ENCODE measurements at places on chromosomes 6 and 20. TPM values are rescaled to one million over a fixed set of nuclear protein-coding genes. Genes with fewer than 3 reads are reported as not detected.

- no peak for DNase-seq
Measured at GRCh38 chr6:30970946-30971345, 12.6 kb upstream of the MUC21 start.

GRCh38 chr20:25532971-25533391 lies 52.4 kb downstream of the NINL start:
- DNase-seq, result no peak

- DNase-seq, result no peak
Measured at GRCh38 chr6:157867155-157867559, 44.1 kb downstream of the SNX9 start.

GRCh38 chr6:3379482-3380060 lies 77.3 kb downstream of the SLC22A23 start:
- DNase-seq, result no peak

DNA sequence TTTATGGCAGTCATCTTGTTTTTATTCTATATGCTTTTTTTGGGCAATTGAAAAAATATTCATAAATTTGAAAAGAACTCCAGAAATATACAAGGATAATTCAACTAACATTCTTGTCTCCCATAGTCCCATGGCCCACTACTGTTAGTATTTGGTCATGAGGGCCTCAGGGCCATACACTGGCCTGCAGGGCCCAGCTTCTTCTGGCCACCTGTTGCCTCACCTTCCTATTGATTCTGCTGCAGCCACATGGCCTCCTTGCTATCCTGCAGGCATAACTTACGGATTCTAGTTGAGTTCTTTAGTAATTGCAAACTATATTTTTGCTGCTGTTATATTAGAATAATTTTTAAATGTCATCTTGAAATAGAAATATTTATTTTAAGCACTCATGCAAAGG lies 72.6 kb downstream of the SCAND1 start:
- no peak for DNase-seq

DNA sequence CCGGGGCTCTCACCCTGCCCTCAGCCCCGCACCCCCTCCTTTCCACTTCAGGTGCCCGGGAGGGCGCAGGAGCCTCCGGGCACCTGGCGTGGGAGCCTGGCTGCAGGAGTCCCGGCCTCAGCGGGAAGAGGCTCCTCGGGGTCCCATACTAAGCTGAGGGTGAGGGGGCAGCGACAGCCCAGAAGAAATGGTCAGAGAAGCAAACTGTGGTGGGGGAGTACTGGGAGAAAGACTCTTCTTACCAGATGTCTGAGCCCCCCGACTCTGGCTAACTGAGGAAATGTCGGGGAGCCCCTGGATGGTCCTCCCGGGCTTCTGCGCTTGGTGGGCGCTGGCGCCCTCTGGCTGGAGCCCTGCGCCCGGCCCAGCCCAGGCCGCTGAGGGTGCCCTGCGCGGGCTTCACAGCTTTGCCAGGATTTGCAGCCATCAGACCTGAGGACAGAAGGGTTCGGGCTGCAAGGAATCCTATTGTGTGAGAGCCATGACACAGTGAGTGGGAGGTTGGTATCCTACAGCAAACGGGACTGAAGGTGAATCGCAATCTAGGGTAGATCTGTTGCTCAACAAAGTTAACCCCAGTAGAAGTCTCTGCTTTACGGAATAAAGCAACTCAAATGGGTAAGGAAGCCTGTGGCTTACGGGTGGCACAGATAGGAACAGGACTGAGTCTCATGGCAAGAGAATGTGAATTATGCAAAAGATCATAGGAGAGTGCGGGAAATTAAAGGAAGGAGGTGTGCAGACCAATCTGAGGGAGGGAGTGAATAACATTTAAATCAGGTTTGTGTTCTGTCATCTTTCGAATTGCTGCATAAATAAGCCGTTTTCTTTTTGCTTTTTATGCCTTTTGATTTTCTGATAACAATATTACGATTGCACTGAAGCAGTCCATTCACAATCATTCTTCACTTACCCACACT lies 639 bp upstream of the RCAN2 start:
- DNase-seq, result peak; percentile 50

- no peak for DNase-seq
Measured at GRCh38 chr20:38094373-38094891, 60.9 kb downstream of the RPRD1B start.

DNA sequence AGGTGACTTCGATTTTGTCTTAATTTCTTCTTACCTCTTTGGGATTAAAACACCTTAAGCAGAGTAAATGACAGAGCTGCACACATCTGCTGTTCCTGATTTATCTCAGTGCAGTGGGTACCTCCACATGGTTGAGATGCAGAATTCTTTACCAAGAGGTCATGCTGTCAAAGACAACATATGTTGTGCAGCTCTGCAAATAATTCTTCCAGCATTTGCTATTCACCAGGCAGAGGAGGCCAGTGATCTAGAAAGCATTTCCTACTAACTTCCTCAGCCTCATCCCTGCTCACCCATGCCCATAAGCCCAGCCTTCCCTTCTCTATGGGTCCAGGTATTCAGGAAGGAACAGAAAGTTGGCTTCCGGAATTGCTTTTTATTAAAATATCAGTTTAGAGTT lies 109.3 kb downstream of the THBS2 start:
- no peak for DNase-seq

DNA sequence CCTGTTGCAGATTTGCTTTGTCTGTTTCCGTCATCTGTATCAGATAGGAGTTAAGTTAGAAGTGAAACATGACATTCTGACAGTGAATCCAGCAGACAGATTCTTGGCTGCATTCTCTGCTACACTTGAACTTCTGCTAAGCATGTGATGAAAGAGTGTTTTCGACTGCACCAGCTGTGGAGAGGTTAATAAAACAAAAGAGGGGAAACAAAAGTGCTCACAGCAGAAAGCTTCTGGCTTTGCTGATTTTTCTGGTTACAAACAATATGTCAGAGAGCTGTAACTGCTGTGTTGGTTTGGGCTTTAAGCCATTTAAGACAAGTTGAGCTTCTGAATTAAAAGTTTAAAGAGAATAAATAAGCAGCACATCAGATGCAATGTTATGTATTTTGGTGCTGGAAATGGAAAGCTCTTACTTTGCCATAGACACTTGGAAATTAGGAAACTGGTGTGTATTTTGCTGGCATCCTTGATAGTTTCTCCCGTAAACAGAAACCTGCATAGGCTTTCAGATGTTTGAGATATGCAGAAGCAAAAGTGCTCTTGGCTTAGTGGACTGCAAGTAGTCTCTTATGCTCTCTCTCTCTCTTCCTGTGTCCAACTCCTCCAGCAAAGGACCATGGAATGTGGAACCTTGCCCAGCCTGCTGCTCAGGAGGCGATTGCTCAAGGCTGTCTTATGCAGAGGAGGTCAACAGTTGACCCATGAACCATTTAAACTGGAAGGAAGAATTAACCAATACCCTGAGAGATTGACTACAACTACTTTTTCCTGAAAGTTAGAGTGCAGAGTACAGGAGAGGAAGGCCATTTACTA lies 104.9 kb downstream of the RPS12 start:
- DNase-seq, result no peak

DNA sequence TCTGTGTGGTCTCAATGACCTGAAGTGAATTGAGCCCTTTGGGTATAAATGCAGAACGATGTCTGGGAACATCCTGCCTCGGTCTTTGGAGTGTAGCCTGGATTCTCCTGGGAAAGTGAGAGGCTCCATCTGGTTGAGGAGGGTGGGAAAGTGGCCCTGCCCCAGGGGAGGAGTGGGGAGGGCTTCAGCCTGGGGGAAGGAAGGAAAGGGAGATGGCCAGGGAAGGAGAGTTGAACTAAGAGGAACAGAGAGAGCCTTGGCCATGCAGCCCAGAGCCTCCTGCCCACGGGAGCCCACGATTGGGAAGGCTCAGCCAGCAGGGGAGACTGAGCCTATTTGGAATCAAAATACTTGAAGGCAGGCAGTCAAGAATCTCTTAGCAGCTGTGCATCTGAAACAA lies 2.3 kb upstream of the EPB41L1 start:
- DNase-seq, result no peak

- DNase-seq, result no peak
Measured at GRCh38 chr6:43275801-43276576, 22.1 kb upstream of the SLC22A7 start.

- peak; percentile 55 for DNase-seq
Measured at GRCh38 chr6:107129370-107129925, 14.1 kb upstream of the BEND3 start.

GRCh38 chr6:62367601-62368000 lies 81.6 kb upstream of the KHDRBS2 start:
- no peak for DNase-seq

DNA sequence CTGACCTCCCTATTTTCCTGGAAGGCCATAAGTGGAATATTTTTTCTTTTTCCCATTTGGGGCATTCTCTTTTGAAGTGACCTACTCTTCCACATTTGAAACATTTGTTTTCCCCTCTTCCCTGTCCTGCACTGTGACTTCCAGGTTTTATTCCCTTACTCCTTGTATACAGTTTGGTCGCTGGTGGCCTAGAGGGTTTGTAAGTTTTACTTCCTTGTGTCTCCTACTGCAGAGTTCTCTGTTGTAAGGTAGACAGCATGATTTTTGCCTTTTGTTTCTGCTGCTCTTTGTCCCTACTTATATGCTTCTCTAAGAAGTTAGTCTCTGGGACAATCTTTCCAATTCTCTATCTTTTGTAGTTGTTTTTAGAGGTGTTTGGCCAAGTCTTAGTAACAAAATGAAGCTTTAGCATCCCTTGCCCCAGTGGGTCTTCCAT lies 7.4 kb upstream of the ZNFX1 start:
- no peak for DNase-seq

DNA sequence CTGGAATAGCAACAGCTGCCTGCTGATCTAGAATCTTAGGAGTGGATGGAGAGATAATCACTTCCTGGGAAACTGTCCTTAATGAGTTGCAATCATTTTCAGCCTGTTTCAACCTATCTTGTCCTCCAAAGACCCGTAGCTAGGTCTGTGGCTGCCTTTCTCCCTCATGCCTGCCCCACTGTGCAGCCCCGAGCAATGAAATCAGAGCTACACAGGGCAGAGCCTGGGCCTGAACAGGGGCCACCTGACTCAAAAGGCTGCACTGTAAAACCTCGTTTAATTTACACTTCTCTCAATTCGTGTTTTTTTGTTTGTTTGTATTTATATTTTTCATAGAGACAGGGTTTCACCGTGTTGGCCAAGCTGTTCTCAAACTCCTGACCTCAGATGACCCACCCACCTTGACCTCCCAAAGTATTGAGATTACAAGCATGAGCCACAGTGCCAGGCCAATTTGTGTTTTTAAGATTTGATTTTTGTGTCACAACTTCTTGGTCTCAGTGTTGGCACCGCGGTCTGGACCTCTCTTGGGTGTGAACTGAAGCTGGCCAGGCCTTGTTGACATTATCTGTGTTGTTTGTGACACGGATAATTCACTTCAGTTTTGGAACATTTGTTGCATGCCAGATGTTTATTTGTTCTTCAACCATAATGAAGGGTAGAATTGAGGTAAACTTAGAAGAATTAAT lies 21.5 kb downstream of the GGTLC1 start:
- DNase-seq, result no peak

DNA sequence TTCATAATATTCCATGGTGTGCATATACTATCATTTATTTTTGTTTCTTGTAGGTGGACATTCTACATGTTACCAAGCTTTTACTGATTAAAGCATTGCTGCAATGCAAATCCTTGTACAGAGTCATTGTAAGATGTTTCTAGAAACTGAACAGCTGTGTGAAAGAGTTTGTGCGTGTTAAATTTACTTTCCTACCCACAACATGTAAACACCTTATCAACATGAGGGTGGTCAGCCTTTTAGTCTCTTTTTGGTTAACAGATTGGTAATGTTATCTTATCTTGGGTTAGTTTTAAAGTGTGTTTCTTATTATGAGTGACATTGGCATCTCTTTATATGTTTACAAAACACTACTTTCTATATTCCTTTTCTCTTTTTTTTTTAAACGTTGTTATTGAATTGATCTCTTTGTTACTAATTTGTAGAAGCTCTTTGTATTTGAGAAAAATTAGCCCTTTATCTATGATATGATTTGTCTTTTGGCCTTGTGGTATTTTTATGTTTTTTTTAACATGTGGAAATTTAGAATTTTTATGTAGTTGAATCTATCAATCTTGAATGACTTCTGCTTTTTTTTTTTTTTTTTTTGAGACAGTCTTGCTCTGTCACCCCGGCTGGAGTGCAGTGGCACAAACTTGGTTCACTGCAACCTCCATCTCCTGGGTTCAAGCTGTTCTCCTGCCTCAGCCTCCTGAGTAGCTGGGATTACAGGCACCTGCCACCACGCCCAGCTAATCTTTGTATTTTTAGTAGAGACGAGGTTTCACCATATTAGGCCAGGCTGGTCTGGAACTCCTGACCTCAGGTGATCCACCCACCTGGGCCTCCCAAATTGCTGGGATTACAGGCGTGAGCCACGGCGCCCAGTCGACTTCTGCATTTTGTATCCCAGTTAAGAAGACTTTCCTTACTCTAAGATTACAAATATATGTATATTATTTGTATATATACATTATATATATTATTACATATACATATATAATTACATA lies 112.1 kb downstream of the TCP11 start:
- DNase-seq, result no peak

DNA sequence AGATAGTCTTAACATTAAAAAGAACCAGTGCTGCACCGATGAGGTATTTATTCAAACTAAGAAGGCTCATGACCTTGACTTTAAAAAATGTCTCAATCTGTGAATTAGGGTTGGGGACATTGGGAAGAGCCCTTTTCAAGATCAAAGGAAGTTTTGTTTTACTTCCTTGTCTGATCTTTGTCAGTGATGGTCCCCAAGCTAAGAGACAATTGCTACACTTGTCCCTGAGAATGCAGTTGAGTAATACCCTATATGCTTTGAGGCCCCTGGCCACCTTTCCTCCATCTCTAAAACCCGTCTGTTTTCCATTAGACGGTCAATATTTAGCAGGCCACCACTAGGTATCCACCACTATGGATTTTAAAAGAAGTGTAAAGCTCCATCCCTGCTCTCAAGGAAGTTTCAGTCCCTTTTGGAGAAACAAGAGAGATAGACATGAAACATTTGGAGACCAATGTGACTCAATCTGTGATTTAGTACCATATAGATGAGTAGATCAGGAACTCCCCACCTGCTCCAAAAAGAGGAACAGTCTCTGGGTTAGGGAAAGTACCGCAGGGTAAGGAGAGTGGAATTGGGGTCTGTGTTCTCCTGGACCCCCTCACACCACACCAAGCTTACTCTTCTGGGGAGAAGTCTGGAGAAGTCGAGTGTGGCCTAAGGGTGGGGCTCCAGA lies 99.1 kb upstream of the ISM1 start:
- DNase-seq, result no peak

Gene OLIG3
- total RNA-seq, result not detected

Gene NOX3
- not detected for total RNA-seq

Gene MAP3K5
- 15.3 TPM for total RNA-seq

Gene LIN28B
- not detected for total RNA-seq

Gene RIMS4
- total RNA-seq, result 0.74 TPM

Gene USP49
- 2.9 TPM for total RNA-seq

Gene PLAGL1
- 51.1 TPM for total RNA-seq

Gene TMEM170B
- total RNA-seq, result 2.2 TPM

Gene HCRTR2
- not detected for total RNA-seq
